ENCODE measurements at places on chromosomes 5 and 9.

GRCh38 chr5:102691434-102691833 lies 63.7 kb upstream of the PAM start:
- no peak for DNase-seq

- DNase-seq, result no peak
Observed at GRCh38 chr5:154403776-154404387, 41.9 kb upstream of the SAP30L start.

DNA sequence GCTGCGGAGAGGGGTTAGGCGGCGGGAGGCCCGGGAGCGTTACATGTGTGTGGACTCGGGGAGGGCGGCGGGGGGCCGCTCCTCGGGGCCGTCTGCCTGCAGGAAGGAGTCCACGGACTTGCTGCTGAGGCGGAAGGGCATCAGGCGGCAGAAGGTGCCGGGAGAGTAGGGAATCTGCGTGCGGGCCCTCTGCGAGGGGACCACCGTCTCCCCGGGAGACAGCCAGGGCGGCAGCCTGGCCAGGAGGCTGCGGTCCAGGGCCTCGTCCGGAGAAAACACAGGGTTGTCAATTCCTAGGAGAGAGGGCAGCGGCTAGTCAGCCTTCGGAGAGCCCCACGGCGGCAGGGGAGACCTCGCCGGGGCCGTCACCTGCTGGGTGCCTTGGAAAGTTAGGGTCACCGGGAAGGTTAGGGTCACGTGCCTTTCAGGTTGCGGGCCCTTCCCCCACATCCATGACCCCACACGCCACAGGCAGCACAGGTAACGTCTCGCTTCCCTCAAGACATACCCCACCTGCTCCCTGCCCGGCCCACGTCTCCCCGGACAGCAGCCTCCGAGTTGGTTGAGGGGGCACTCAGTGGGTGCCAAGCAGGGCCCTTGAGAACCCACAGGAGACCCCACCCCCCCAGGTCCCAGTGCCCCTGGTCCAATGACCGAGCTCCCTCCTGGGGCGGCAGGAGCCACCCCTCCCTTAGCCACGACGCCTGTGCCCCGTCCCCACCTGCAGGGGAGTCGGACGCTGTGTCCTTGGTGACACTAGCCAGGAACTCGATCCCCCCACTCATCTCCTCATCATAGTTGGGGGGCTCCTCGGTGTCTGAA lies 32.1 kb downstream of the EXOC3 start:
- no peak for DNase-seq

DNA sequence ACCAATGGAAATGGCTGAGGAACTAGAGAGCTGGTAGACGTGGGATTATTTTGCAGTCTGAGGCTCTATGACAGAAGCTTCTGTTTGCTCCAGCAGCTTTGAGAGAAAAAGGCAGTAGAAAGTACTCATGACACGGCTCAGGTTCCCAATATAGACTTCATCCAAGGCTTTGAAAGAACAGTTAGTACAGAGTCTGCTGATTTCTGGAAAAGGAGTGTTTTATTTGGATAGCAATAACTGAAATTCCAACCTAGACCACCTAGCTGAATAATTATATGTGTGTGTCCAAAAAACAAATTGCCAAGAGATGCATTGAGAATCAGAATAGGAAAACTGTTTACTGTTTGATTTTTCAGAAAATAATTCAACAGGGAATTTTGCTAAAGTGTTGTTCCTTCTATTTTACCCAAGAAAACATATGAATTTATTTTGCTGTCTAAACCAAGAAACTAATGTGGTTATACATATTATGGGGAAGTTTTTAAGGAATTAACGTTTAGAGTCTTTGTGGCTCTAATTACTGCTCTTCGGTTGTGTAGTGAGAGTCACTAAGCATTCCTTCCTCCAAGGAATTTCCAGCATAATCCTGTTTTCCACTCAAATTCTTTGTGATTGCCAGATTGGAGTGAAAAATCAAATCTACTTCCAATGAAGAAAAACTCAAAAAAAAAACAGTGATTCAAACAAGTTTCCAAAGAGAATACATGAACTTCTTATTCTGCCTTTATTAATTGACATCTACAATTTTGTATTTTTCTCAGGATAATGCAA lies 18.1 kb upstream of the MTX3 start:
- DNase-seq, result no peak

GRCh38 chr9:101591787-101592446 lies 2.9 kb downstream of the PPP3R2 start:
- no peak for DNase-seq
